ENCODE measurements at places on chromosomes 7 and 10.

DNA sequence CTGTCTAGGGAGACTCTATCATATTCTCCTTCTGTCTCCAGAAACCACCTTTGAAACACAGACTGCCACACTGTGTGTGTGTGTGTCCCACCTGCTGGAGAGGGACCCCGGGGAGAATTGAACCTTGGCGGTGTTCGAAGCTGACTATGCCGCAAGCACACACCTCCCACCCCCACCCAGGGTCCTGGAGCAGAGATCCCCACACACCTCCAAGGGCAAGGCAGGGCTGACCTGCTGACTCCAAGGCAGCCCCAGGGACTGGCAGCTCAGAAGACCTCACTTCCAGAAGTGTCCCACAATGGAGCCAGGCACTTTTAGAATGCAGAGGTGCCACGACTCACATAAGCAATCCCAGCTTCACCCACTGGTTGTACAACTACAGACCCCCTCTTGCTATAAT, 13.1 kb downstream of the DRGX start:
- peaks cover 12% of the 10 kb centered on the region for H3K27me3 ChIP-seq
- no peaks in the 10 kb centered on the region for H3K4me1 ChIP-seq
- H3K27ac ChIP-seq = no peak overlapping the region
- no peaks in the 10 kb centered on the region for H3K36me3 ChIP-seq
- no peak for DNase-seq

DNA sequence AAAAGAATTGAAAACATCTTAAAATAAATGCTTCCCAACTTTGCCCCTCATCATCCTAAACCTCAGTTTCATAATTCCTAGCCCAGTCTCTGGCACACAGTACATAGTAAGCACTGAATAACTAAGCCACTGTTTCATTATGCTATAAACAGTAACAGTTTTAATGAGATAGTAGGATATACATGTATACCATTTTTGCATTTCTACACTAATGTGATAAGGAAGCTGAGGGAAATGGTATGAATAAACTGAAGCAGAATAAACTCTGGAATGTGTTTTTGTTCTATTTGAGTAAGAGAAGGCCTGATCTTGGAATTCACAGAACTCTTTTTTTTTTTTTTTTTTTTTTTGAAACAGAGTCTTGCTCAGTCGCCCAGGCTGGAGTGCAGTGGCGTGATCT, 8.8 kb downstream of the NAPEPLD start:
- H3K4me3 ChIP-seq = no peak overlapping the region
- H3K27me3 ChIP-seq = no peaks in the 10 kb centered on the region
- no peaks in the 10 kb centered on the region for H3K4me1 ChIP-seq
- no peak overlapping the region for H3K27ac ChIP-seq
- peaks cover 10% of the 10 kb centered on the region for H3K36me3 ChIP-seq

GRCh38 chr10:11861811-11862428, 38.8 kb downstream of the PROSER2 start:
- H3K36me3 ChIP-seq = no peaks in the 10 kb centered on the region
- no peak overlapping the region for H3K27ac ChIP-seq
- no peaks in the 10 kb centered on the region for H3K27me3 ChIP-seq
- no peak for DNase-seq

DNA sequence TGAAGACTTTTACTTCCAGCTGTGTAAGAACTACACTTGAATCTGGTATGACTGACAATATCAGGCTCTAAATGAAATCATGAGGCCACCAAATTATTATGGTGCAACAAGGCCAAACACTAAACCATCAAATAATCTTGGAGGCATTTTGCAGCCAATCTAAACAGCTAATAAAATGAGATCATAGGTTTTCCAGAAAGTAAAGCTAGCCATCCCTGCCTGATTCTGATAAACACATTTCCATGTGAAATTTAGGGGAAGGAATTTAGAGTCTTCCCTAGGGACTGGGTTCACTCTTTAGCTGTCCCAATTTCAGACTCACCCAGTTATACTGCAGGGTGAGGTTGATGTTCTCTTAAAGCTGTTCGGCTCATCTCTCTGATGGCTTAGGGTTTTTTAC, 190.3 kb upstream of the TMEM196 start:
- DNase-seq = no peak
- H3K4me3 ChIP-seq = no peak overlapping the region
- no peaks in the 10 kb centered on the region for H3K36me3 ChIP-seq

GRCh38 chr7:151439855-151440798, at the start of gene CRYGN:
Gene CRYGN (minus strand): TSS chr7:151440141. CDS start chr7:151439917, 224 bp downstream.
- H3K4me1 ChIP-seq = peaks cover 3% of the 10 kb centered on the region
- H3K27me3 ChIP-seq = peaks cover 35% of the 10 kb centered on the region
- no peak within 1 kb of the TSS for H3K27ac ChIP-seq
- DNase-seq = no peak

DNA sequence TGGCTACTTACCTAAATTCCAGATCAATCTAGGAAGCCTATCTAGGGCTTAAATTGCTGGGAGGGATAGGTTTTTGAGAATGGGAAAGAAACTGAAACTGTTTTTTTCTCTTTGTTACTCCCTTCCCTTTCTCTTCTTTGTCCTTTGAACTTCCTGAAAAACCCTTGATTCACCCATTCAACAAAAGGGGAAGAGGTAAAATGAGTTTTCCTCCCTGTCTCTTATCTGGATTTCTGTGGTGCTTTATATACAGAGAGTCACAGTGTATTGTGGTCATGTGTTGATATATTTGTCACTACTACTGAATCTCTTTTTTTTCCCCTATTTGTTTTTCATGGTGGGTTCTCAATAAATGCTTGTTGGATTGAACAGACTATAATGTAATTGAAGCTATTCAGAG, 19.8 kb upstream of the NUP205 start:
- H3K4me1 ChIP-seq = no peaks in the 10 kb centered on the region
- H3K27ac ChIP-seq = no peak overlapping the region
- no peaks in the 10 kb centered on the region for H3K36me3 ChIP-seq
- DNase-seq = no peak

- H3K27ac ChIP-seq = no peak overlapping the region
- no peak for DNase-seq
- no peaks in the 10 kb centered on the region for H3K4me1 ChIP-seq
- H3K4me3 ChIP-seq = no peak overlapping the region
- H3K27me3 ChIP-seq = no peaks in the 10 kb centered on the region
Observed at GRCh38 chr7:111789870-111790269, 227.6 kb upstream of the IMMP2L start.

GRCh38 chr7:11394438-11394837, 420.8 kb downstream of the PHF14 start:
- H3K4me1 ChIP-seq = no peaks in the 10 kb centered on the region
- no peaks in the 10 kb centered on the region for H3K36me3 ChIP-seq
- no peaks in the 10 kb centered on the region for H3K27me3 ChIP-seq

DNA sequence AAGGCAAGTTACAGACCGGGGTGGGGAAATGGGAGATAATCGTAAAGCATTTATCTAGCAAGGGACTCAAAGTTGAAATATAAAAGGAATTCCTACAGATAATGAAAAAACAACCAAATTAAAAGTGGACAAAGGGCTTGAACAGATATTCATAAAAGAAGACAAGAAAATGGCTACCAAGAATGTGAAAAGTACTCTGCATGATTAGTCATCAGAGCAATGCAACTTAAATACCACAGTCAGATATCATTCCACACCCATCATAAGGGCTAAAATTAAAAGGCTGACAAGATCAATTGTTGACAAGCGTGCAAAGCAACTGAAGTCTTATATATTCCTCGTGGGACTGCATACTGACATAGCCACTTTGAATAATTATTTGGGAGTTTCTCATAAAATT, 124.6 kb upstream of the RSU1 start:
- no peak for DNase-seq
- H3K4me1 ChIP-seq = no peaks in the 10 kb centered on the region
- H3K27me3 ChIP-seq = peaks cover 1% of the 10 kb centered on the region

- DNase-seq = no peak
- H3K27ac ChIP-seq = no peak overlapping the region
- peaks cover 33% of the 10 kb centered on the region for H3K36me3 ChIP-seq
- no peaks in the 10 kb centered on the region for H3K27me3 ChIP-seq
- no peak overlapping the region for H3K4me3 ChIP-seq
- H3K4me1 ChIP-seq = peaks cover 19% of the 10 kb centered on the region
Observed at GRCh38 chr10:125817337-125817946, 5.6 kb downstream of the UROS start.

GRCh38 chr10:79226391-79227245, 120.7 kb upstream of the PPIF start:
- DNase-seq = no peak
- no peak overlapping the region for H3K27ac ChIP-seq
- H3K27me3 ChIP-seq = peaks cover 2% of the 10 kb centered on the region
- H3K4me1 ChIP-seq = peaks cover 26% of the 10 kb centered on the region

- H3K4me3 ChIP-seq = no peak overlapping the region
- DNase-seq = no peak
Observed at GRCh38 chr7:1348096-1348822, 111.0 kb downstream of the MICALL2 start.

- H3K4me1 ChIP-seq = no peaks in the 10 kb centered on the region
- H3K27me3 ChIP-seq = no peaks in the 10 kb centered on the region
- DNase-seq = no peak
- H3K4me3 ChIP-seq = no peak overlapping the region
- H3K27ac ChIP-seq = no peak overlapping the region
- H3K36me3 ChIP-seq = no peaks in the 10 kb centered on the region
Observed at GRCh38 chr10:131082201-131082850, 229.2 kb downstream of the TCERG1L start.

GRCh38 chr7:159023746-159024145, 120.9 kb downstream of the VIPR2 start:
- no peak overlapping the region for H3K27ac ChIP-seq
- H3K4me1 ChIP-seq = no peaks in the 10 kb centered on the region
- no peak for DNase-seq
- no peaks in the 10 kb centered on the region for H3K36me3 ChIP-seq
- no peak overlapping the region for H3K4me3 ChIP-seq

DNA sequence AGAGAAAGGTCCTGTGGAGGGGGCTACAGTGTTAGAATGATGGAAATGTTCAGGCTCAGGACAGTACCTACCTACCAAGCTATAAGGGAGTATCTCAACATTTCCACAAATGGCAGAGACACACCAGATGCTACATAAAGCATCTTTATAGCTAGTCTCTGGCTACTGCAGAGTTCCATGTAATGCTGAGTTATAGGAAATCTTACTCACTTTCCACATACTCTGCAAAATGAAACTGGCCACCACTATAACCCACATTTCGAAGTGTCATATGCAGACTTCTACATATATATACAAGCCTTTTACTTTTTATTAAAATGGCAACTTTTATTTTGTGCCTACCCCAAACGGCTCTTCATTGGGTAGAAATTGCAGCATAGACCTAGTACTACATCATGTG, 85.5 kb downstream of the FAS start:
- no peaks in the 10 kb centered on the region for H3K36me3 ChIP-seq
- no peak overlapping the region for H3K27ac ChIP-seq
- peaks cover 6% of the 10 kb centered on the region for H3K4me1 ChIP-seq
- DNase-seq = no peak
- no peak overlapping the region for H3K4me3 ChIP-seq

GRCh38 chr7:8747338-8747737, 313.9 kb downstream of the NXPH1 start:
- H3K4me3 ChIP-seq = no peak overlapping the region
- no peaks in the 10 kb centered on the region for H3K27me3 ChIP-seq
- no peak overlapping the region for H3K27ac ChIP-seq

DNA sequence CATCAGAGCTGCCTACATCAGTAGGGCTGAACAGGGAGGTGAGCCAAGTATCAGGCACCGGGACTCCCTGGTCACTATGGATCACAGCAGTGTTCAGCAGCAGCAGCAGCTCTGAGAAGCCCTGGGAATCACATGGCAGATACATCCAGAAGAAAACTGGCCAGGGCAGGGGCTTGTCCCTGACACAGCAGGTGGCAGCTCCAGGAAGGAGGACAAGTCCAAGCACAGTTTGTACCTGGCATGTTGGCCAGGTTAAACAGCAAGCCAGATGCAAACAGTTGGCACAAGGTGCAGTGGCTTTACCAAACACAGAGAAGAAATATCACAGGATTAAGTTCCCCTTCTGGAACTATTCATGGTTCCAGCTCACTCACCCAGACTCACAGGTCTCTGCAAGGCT, 139.4 kb downstream of the KCNMA1 start:
- H3K4me1 ChIP-seq = peaks cover 14% of the 10 kb centered on the region
- DNase-seq = no peak
- peaks cover 5% of the 10 kb centered on the region for H3K27me3 ChIP-seq
- no peak overlapping the region for H3K4me3 ChIP-seq

DNA sequence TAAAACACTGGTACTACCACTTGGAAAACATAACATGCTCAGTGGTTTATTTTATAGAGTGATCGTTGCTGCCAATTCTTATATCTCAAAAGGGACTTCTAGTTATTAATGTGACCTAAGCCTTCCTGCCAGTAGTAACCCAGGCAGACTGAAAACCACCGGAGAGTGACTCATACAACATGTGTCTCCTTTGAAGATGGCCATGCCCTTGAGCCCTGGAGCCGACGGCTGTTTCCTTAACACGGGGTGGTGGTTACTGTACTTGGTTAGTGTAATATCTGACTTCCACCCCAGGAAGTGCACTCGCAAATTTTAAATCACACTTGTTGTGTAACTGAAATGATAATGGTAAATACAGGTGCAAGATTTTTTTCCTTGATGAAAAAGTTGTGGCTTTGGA, 30.5 kb downstream of the JAKMIP3 start:
- DNase-seq = no peak
- H3K36me3 ChIP-seq = no peaks in the 10 kb centered on the region
- H3K4me3 ChIP-seq = no peak overlapping the region
- peaks cover 26% of the 10 kb centered on the region for H3K27me3 ChIP-seq

DNA sequence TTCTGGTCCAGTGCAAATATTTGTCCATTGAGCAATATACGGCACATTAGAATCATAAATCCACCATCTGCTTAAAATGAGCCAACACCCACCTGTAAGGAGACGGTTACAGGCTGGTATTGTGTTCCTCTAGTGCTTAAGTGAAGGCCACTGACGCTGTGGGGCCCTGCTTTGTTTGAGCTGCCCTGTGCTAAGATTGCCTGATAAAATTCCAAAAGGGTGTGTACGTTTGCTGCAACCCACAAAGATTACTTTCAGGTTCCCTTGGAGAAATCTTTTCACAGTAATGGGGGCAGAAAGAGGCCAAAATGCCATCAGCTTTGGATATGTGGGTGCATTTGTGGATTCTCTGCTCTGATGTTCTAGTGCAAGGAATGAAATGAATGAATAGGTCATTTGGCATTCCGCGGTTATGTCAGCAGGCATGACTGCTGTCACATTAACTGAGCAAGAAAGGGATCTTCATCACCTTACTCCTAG, 34.4 kb downstream of the AGR3 start:
- DNase-seq = no peak
- H3K4me1 ChIP-seq = peaks cover 17% of the 10 kb centered on the region
- H3K27ac ChIP-seq = no peak overlapping the region
- no peaks in the 10 kb centered on the region for H3K36me3 ChIP-seq

GRCh38 chr10:128854963-128855362, 612.1 kb upstream of the MGMT start:
- no peaks in the 10 kb centered on the region for H3K27me3 ChIP-seq
- no peaks in the 10 kb centered on the region for H3K36me3 ChIP-seq
- H3K4me1 ChIP-seq = no peaks in the 10 kb centered on the region
- no peak overlapping the region for H3K27ac ChIP-seq

DNA sequence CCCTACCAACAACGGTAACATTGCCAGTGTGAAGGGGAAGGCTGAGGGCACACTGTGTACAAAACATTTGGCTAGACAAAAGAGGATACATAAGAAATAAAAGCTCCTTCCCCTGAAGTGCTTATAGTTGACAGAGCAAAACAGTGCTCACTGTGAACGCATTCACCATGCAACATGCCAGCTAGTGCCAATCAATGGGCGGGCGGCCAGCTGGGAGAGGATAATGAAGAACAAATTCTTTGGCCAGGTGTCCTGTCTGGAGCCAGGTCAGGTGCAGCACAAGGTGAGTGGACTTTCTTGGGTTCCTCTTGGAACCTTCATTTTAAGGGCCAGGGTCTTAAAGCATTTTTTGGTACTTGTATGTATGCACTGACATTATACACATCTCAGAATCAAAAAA, 106.1 kb downstream of the ICA1 start:
- DNase-seq = no peak
- no peaks in the 10 kb centered on the region for H3K27me3 ChIP-seq
- no peak overlapping the region for H3K27ac ChIP-seq
- no peak overlapping the region for H3K4me3 ChIP-seq
- H3K36me3 ChIP-seq = no peaks in the 10 kb centered on the region
